Neural crest cell (in vitro differentiated cells): ENCODE measurements at places on chromosomes 5 and 9.

GRCh38 chr5:131610198-131611063 is 24.6 kb downstream of the RAPGEF6 start:
- DNase-seq, result no peak

DNA sequence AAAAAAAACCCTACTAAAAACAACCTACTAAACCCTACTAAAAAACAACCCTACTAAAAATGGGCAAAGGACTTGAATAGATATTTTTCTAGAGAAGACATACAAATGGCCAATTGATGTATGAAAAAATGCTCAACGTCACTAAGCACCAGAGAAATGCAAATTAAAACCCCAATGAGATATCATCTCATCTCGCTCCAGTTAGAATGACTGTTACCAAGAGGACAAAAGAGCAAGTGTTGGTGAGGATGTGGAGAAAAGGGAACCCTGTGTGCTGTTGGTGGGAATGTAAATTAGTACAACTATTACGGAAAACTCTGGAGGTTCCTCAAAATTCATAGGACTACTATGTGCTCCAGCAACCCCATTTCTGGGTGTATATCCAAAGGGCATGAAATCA is 10.8 kb downstream of the SDHA start:
- no peak for DNase-seq

DNA sequence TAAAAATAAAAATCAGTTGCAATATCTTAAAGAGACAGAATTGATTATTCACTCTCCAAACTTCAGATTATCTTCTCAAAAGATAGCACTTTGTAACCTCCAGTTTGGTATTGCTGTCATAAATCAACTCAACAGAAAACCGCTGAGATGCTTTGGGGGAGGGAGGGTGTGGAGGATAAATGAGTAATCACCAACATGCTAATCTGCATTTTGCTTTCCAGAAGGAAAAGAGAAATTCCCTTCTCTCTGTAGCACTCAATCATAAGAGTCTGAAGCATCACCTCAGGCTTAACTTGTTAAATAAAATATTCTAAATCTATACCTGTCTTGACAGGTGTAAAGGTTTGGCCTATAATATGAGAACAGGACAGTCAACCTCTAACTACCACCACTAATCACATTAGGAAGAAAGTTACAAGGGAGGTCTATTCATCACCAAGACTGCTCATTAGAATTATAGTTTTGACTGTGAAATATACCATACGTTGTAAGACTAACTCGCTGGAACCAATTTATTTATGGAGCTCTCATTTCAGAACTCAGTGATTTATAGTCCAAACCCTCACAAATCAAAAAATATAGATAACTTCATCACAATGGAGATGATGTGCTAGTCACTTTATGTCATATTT is 89.0 kb downstream of the PIK3R1 start:
- DNase-seq, result no peak

GRCh38 chr5:38612851-38613250 is 56.4 kb upstream of the LIFR start:
- DNase-seq, result no peak

DNA sequence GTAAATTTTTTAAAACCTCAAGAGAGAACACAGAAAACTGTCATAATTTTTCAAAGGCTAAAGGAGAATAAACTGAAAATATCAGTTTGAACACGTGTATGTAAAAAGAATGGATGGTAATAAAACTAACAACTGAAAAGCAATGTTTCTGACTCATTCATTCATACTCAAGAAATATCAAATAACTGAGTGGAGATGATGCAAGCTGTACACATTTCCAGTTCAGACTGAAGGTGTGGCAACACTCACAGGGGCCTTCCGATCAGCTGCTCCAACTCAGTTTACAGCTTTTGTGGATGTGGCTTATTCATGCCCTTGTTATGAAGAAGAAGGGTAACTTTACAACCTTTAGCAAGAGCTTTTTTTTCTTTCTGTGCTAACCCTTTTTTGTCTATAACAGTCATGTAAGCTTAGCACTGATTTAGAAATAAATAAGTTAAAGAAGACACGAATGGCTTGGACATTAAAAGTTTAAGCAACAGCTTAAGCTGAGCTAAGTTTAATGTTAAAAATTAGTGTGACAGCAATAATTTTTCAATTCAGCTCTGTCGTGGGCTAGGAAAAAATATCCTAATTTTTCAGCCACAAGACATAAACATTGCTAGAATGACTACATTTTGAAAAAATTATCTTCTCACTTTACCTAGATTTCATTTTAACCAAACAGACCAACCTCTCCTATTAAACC is 453.5 kb downstream of the RAB3C start:
- DNase-seq, result no peak

GRCh38 chr5:132388244-132389050 is 18.9 kb downstream of the SLC22A5 start:
- DNase-seq, result no peak

GRCh38 chr9:4371108-4371507 is 71.2 kb upstream of the GLIS3 start:
- no peak for DNase-seq

- no peak for DNase-seq
These were observed 227.4 kb downstream of the NR3C1 start for GRCh38 chr5:143176048-143176447.

DNA sequence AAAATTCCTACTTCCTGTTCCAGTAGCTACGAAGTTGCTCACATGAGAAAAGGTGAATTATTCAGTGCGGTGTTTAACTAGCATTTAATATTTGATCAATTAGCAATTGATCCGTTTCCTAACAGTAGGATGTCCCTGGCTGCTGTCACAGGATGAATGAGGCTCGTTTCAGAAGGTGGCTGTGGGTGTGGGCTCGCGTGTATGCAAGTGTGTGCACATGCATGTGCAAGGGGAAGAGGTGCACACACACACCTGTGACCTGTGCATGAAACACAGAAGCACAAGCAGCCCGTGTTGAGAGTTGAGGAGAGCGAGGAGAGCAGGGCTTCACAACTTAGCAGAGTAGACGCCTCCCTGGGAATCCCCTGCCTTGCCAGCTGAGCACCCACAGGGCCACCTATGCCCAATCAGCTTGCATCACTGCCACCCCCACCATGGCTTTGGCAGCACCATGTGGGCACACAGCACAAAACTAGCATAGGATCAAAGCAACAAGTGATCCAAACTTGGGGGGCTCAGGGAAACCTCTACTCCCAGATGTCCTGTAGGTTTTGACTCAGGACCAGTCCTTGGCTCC is 107.2 kb downstream of the C5orf15 start:
- DNase-seq, result no peak

- no peak for DNase-seq
These were observed 10.5 kb downstream of the MSX2 start for GRCh38 chr5:174734571-174735497.

GRCh38 chr9:84775056-84775643 is 105.6 kb downstream of the NTRK2 start:
- no peak for DNase-seq

- no peak for DNase-seq
These were observed 55.4 kb upstream of the SGCD start for GRCh38 chr5:156271569-156271968.

DNA sequence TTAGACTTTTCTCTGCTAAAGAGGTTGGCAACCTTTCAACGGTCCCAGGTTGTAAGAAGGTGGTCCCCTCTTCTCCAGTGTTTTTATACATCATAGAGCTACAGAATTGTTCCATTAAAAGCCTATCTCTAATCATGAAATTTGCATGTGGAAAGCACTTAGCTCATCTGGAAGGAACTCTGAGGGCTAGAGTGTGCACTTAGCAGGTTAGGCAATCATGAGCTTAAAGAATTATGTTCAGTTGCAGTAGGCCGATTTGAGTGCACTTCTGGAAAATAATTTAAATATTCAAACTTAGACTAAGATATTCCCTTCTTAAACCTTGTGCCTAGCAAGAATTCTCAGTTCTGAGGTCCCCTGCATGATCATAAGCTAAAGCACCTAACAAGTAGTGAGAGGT is 468.7 kb downstream of the SPATA31D1 start:
- no peak for DNase-seq

DNA sequence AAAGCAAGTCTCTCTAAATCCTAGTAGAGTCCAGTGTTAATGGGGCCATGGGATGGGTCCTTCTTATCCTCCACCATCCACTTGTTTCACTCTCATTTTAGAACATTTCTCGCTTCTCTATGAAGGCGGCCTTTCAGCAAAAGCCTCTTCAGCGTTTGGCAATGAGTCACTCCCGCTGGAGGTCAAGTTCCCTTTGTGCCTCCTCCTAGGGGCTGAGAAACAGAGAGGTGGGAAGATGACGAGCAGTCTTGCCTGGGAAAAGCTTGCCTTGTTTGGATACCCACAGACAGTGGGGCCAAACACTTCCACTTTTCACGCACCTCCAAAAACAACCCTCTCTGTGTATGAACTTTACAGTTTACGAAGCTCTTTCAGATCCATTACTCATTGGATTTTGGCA is 168.8 kb downstream of the GABBR2 start:
- no peak for DNase-seq

DNA sequence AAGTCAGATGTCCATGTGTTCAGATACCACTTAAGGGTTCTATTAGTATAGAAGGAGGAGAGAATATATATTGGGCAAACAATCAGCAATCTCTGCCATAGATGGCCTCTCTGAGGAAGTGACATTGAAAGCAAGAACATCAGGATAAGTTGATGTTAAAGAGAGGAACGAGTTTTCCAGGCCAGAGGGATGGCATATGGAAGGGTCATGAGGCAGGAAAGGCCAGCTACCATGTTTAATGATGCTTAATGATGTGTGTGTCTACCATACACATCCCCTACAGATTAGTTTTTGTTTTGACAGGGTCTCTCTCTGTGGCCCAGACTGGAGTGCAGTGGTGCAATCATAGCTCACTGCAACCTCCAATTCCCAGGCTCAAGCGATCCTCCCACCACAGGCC is 63.0 kb downstream of the PTTG1 start:
- DNase-seq, result no peak

DNA sequence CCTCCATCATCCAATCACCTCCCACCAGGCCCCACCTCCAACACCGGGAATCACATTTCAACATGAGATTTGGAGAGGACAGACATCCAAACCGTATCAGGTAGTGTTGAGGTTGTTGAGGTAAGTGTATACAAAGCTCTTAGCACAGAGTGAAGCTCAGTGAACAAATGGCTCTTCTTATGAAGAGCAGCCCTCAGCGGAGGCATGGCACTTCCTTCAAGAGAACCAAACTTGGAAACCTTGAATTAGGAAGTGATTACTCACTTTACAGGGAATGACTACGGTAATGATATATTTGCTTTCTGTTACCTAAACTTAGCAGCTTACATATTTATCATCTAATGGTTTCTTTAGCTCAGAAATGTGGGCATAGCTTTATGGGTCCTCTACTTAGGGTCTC is 92.8 kb downstream of the IQGAP2 start:
- no peak for DNase-seq

DNA sequence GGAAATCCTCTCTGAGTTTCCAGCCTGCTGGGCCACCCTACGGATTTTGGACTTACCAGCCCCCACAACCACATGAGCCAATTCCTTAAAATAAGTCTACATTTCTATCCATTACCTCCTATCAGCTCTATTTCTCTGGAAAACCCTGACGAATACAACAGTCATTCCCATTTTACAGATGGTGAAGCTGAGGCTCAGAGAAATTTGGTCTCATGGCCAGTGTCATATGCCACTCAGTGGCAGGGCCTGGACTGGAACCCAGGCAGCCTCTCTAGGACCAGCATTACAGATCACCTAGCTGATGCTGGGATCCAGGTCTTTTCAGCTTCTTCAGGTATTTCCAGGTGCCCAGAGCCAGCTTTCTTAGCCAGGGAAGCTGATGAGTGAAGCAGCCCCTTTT is 45.0 kb upstream of the SH3PXD2B start:
- no peak for DNase-seq

GRCh38 chr5:124878583-124879342 is 132.3 kb upstream of the ZNF608 start:
- no peak for DNase-seq

- no peak for DNase-seq
These were observed 402.8 kb downstream of the MAT2B start for GRCh38 chr5:163908253-163908652.

- no peak for DNase-seq
These were observed 20.2 kb downstream of the SEC16A start for GRCh38 chr9:136462664-136463063.

DNA sequence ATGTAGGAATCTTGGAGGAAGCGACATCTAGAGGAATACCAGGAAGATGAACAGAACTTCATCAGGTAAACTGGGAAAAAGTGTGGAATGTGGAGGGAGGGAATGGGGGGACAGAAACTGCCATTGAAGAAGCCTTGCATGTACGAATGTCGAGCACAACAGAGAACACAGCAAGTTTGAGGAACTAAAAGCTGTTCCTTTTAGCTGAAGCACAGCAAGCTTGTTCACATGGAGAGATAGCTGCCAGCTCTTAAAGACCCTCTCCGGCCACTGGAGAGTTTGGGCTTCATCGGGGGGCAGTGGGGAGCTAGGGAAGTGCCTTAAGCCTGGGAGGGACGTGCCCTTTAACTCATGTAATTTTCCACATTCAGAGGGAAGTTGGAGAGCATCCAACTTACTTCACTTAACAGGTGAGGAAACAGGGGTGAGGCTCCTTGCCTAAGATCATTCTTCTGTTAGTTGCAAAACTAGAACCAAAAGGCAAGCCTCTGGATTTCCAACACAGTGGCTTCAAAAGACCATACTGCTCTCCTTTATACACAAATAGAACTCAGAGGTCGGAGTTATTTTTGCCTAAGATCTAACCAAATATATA is 2.3 kb upstream of the CYFIP2 start:
- DNase-seq, result no peak

- DNase-seq, result no peak
These were observed 1013.6 kb downstream of the CDH9 start for GRCh38 chr5:26024774-26025173.

DNA sequence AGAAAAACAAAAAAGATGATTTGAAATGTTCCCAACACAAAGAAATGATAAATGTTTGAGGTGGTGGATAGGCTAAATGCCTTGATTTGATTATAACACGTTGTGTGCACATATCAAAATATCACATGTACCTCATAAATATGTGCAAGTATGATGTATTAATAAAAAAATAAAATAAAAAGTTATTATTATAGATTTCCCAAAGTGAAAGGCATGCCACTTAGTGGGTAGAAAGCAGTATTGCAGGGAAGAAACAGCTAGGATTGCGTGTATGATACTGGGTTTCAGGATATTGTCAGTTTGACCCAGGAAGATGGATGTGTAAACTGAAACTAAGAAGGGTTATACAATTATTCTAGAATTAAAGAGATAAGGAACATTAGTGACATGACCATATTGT is 3.6 kb upstream of the TMEM38B start:
- no peak for DNase-seq

GRCh38 chr5:109803854-109804253 is 114.1 kb downstream of the MAN2A1 start:
- DNase-seq, result no peak

GRCh38 chr5:58227858-58228257 is 232.0 kb downstream of the PLK2 start:
- no peak for DNase-seq

- DNase-seq, result no peak
These were observed 9.1 kb downstream of the NDFIP1 start for GRCh38 chr5:142117579-142118151.

- DNase-seq, result no peak
These were observed 19.3 kb upstream of the TEK start for GRCh38 chr9:27089706-27090105.

GRCh38 chr5:76450054-76450453 is 47.0 kb downstream of the IQGAP2 start:
- DNase-seq, result no peak

- no peak for DNase-seq
These were observed 72.4 kb upstream of the LHFPL2 start for GRCh38 chr5:78720997-78721396.

- DNase-seq, result no peak
These were observed 572.9 kb downstream of the ACTL7B start for GRCh38 chr9:108282872-108283271.
